ENCODE measurements at places on chromosomes 2 and 18.

DNA sequence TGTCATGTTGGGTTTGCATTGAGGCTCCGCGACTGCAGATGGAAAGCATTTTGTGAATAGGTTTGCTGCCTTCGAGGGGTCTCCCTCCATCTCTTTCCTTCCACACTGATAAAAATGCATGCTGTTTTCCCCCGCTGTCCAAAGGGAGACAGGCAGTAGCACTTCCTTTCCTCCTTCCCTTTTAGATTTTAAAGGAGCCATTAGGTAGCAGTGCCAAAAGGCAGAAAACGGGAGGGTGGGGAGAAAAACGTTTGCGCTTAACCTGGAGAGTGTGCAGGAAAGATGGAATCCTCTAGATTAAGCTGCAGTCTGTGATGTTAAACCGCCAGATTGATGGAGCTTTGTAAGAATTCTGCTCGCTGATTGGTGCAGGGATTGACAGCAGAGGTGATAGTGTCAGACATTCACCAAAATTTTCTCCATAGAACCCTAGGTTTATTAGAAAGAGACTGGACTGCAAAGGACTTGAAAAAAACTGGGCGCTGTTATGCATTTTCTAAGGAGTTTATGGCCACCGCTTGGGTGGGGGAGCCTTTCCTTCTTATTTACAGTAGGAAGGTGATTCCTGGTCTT is 688 bp downstream of the MAPRE2 start:
- DNase-seq: no peak

GRCh38 chr2:227822416-227823003 is 8.9 kb downstream of the CCL20 start:
- DNase-seq: no peak

DNA sequence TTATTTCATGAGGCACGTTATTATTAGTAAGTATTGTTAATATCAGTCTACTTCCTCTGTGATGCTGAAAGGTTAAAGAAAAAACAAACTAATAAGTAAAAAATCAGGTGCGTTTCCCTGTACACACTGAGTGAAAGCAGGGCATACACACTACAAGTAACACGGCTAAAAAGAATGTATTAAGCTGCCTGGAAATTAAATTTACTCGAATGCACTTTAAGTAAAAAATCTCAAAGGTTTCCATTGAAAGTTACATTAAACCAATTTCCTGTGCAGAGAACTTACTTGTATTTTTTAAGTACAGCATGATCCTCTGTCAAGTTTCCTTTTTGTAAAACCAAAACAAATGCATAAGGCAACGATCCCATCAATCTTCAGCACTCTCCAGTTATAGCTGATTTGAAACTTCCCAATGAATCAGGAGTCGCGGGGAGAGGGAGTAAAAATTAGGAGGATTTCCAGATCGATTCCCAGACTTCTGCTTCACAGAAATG is 633 bp downstream of the BCL2 start:
- no peak for DNase-seq

- no peak for DNase-seq
Observed at GRCh38 chr18:41227993-41228392, 727.0 kb upstream of the PIK3C3 start.

- DNase-seq: no peak
Observed at GRCh38 chr2:34806891-34807290, 1207.8 kb upstream of the FAM98A start.

- no peak for DNase-seq
Observed at GRCh38 chr2:160287476-160287875, 87.4 kb upstream of the ITGB6 start.

GRCh38 chr2:224933431-224933830 is 108.8 kb downstream of the DOCK10 start:
- no peak for DNase-seq

DNA sequence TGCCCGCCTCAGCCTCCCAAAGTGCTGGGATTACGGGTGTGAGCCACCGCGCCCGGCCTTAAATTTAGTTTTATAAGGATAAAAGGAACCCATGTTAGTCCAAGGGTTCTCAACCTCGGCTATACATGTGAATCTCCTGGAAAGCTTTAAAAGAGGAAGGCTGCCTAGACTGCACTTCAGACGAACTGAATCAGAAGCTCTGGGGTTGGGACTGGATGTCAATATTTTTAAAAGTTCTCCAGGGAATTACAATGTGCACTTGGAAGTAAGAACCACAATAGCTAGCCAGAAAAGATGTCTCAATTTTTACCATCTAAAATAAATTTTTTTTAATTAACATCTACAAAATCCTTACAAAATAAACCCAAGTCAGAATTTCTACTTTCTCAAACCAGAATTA is 10.1 kb downstream of the LMAN2L start:
- DNase-seq: no peak

GRCh38 chr2:9548506-9548905 is 7.1 kb downstream of the ADAM17 start:
- peak; percentile 45 for DNase-seq

GRCh38 chr2:201891676-201892075 is 85.3 kb downstream of the CDK15 start:
- no peak for DNase-seq

DNA sequence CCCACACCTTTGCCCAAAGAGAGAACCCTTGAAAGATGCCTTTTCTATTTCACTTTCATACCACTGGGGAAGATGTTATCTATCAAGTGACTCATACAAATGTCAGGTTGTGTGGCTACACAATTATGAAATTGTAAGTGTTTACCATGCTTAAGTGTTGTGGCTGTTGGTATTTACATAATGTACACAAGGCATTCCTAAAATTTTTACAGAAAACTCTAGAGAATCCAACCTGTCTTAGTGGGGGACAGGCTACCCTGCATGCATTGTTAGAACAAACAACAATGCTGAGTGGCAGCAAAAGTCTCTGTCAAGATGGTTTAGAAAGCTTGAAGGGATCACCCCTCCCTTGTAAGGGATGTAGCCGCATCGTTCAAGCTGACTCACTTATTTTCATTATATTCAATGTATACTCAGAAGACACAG is 5.5 kb upstream of the MGAT4A start:
- no peak for DNase-seq

DNA sequence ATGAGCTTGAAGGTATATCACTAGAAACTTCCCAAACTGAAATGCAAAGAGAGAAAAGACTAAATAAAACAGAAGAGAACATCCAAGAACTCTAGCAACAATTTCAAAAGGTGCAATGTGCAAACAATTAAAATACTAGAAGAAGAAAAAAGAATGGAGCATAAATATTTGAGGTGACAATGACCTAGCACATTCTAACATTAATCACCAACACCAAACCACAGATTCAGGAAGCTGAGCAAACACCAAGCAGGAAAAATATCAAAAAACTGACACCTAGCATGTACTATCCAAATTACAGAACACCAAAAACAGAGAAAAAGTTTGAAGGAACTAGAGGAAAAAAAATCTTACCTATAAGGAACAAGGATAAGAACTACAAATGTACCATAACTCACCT is 460.8 kb downstream of the IRS1 start:
- no peak for DNase-seq

GRCh38 chr18:9506046-9506792 is 30.9 kb downstream of the RALBP1 start:
- peak; percentile 10 for DNase-seq
